ENCODE measurements at places on chromosomes 3 and 15. TPM values are rescaled to one million over a fixed set of nuclear protein-coding genes. Genes with fewer than 3 reads are reported as not detected.

- no peak for DNase-seq
Measured at GRCh38 chr3:32432045-32432710, 40.5 kb downstream of the CMTM7 start.

DNA sequence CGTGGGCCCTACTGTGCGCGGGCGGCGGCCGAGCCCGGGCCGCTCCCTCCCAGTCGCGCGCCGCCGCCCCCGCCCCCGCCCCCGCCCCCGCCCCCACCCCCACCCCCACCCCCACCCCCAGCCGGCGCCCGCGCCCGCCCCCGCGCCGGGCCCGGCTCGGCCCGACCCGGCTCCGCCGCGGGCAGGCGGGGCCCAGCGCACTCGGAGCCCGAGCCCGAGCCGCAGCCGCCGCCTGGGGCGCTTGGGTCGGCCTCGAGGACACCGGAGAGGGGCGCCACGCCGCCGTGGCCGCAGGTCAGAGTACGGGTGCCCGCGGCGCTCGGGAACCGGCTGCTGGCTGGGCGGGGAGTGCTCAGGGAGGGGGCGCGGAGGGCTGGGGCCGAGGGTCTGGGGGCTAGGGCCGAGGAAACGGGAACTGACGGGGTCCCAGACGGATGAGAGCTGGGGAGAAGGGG lies 1.1 kb upstream of the PPARG start:
- no peak for DNase-seq

The DUOX1 gene
- 0.56 TPM for total RNA-seq

The MRAS gene
- 45.8 TPM for total RNA-seq

The CTXN2 gene
- total RNA-seq = not detected

The ZPLD1 gene
- total RNA-seq = not detected

DNA sequence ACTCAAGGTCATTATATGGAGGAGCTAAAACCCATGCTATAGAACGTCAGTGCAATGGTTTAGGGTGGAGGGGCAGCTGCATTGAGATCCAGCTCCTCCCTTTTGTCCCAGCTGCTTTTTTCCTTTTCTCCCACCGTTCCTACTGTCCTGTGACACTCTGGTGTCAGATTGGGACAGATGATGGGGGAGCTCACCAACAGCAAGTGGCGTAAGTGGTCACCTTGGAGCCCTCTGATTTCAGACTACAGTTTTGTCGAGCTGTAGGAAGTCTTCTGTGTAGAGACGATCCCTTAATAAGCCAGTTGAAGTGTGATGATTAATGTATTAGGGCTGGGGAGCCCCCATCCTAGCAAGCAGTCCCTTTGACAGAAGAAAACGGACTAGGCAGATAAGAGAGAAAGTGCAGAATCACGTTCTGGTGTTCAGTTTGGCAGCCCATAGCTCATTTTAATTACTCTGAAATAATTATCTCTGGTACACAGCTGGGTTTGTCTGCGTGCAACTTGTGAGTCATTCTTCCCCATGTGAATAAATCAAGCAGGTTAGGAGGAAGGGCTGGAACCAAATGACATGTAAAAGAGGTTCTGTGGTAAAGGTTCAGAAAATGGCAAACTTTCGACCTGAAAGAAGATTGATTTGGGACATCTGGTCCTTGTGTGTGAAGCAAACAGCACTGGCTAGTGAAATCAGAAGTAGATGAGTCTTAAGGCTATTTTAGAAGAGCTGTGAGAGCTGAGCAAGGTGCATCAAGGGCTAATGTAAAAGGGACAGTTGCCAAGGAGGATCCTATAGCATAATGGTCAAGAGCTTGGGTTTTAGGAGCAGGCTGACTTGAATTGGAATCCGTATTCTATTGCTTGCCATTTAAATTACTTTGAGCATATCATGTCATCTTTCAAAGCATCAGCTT lies 241.4 kb downstream of the EDEM1 start:
- no peak for DNase-seq

DNA sequence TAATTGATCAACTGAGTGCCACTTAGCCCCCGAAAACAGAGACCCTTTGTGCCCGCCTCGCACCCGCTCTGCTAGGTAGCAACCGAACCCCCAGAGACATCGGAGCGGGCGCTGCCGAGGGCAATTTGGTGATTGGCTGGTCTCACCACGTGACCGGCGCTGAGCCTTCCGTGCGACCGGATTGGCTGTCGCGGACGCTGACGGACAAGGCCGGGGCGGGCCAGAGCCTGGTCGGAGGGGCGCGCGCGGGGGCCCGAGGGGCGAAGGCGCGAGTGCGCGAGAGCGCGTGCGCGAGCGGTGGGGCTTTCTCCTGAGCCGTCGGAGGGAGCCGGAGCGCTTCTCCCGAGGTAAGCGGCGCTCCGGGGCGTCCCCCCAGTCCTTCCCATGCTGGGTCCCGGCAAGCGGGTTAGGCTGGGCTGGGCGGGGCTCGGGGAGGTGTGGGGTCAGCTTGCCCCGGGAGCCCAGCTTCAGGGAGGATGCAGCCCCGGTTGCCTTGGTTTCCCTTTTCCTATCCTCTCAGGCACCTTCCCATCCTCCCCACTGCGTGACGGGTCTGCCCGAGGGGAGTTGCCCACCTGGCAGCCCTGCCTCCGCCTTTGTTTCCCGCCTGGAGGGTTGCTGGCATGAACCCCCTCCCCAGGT lies at the start of gene TMEM108:
TMEM108 (plus strand) TSS at position 303 of the 642 bp plus-strand sequence.
- peak; percentile 73 for DNase-seq

- DNase-seq = no peak
Measured at GRCh38 chr3:40350529-40350928, 36.5 kb upstream of the ENTPD3 start.

- DNase-seq = no peak
Measured at GRCh38 chr15:92268900-92269299, 124.8 kb upstream of the ST8SIA2 start.

DNA sequence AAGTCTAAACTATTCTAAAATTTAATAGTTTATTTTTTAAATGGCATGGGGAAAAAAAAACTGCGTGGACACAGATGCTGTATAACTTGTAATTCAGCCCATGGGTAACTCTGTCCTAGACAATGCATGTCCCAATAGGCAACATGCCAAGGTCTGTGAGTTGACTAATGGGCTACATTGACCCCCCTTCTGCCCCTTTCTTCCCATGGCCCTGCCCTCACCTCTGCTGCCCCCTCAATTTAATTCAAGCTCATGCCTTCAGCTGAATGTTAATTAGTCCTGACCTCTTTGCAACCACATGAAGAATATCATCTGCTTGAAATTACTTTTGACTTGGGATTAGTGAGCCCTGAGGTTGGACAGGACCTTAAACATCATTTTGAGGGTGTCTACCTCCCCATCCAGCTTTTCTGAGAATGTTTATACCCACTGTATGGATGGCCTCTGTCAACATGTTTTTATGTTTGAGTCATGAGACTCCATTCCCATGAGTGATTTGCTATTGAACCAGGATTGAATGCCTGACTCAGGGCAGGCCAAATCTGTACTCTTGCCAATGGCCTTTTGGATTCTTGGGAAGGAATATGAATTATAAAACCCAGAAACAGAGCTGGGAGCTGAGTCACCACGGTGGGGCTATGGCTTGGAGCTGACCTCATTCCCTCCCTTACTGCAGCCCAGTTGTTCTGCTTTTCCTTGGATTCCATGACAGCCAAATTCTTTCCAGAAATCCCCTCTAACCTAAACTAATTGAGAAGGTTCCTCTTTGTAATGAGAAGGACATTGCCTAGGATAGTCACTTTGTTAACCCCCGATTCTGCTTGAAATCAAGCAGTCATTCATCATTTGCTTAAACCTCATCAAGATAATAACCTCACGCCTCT lies 33.5 kb upstream of the PDE8A start:
- no peak for DNase-seq

The TRAIP gene
- total RNA-seq = 1.1 TPM

The CYP8B1 gene
- total RNA-seq = not detected

DNA sequence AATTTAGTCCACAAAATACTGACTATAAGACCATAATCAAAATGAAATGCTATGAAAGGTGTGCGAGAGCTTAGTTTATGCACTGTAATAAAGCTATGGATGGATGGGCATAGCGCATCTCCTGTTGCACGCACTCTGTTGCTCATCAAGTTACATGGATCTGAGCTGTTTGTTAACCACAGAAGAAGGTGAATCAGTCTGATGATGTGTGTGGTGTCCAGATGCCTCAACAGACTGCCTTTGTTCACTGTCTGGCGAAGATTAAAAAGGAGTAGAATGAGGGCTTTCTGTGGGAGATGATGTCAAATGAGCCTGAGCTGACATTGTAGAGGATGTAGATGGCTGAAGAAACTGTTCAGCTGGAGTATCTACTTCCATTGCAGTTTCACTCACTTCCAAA lies 36.1 kb downstream of the NSMCE3 start:
- DNase-seq = no peak
